Natural killer cell (primary cell): ENCODE measurements at places on chromosomes 13 and 19.

DNA sequence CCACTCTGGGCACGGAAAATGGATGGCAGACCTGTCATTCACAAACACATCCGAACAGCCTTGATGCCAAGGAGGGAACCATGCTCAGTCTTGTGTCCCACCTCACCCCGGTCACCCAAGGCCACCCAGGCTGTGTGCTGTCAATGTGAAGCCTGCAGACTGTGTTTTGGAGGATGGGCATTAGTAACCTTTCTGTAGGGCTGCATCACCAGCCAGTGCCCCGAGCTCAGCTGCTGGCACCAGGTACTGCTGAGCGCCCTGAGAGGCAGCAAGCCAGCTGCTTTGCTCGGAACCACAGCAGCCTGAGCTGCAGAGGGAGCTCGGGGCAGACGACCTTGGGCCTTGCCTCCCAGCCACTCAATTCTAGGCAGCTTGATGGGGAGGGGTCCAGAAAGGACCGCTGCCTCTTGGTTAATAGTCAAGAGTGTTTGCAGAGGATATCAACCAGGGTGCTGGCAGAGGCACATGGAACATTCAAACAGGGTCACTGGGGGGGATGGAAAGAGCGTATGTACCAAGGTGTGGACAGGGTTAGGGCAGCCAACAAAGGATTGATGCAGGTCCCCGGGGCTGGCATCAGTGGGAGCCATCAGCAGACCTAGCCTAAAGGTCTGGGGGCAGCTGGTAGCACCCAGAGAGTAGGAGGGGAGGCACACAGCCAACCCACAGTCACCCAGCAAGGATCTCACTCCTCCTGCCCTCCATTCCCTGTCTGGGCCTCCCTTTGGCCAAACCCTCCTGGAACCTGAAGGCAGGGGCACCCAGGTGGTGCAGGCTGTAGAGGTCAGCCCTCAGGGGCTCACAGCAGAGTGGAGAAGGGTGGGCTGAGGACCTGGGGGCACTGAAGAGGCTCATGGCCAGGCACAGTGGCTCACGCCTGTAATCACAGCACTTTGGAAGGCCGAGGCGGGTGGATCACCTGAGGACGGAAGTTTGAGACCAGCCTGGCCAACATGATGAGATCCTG is 8.1 kb downstream of the VSTM2B start:
- peak; percentile 5 for DNase-seq

GRCh38 chr13:44259045-44260027 is 114.3 kb upstream of the SERP2 start:
- peak; percentile 65 for DNase-seq

- DNase-seq: no peak
Measured at GRCh38 chr19:38805180-38805579, 7.6 kb downstream of the LGALS4 start.

DNA sequence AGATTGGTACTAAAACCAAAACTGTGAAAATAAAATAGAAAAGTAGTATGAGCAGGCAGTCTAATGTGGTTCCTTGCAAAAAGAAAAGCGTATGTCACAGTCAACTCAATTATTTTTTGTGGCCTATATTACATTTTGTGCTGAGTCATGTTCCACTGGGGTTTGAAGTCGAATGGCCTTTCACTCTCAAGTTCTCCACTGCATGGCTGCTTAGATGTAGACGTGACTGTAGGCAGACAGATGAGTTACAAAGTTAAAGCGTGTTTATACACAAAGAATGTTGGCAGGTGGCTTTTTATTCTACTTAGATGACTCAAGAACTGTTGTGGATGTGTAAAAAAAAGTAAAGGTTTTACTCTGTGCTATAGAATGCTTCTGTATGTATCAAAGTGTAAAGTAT is 133.9 kb downstream of the SLITRK6 start:
- DNase-seq: no peak

DNA sequence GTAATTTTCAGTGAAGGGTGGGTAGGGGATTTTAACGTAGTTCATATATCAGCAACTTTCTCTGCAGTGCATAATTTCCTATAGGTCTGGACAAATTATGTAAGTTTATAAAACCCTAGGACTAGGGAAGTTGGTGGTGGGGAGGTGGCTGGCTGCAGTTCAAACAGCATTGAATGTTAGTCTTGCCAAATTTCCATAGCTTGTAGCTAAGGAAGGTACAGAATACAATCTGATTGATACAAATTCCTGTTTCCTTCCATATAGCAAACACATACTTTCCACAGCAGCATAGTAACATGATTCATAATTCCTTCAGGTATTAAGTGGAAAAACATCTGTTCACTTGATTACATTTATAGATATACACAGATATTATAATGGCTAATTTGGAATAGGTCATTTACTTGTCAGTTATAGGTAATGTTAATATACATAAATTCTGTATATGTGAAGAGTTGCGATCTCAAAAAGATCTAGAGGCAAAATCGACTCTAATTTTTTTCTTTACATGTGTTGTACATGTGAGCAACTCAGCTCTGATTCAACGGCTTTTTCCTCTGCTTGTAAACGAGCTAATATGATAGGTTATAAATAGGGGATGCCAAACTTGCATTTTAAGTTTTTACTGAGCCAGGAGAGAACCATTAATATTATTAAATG is 233.4 kb upstream of the CSNK1A1L start:
- DNase-seq: no peak

DNA sequence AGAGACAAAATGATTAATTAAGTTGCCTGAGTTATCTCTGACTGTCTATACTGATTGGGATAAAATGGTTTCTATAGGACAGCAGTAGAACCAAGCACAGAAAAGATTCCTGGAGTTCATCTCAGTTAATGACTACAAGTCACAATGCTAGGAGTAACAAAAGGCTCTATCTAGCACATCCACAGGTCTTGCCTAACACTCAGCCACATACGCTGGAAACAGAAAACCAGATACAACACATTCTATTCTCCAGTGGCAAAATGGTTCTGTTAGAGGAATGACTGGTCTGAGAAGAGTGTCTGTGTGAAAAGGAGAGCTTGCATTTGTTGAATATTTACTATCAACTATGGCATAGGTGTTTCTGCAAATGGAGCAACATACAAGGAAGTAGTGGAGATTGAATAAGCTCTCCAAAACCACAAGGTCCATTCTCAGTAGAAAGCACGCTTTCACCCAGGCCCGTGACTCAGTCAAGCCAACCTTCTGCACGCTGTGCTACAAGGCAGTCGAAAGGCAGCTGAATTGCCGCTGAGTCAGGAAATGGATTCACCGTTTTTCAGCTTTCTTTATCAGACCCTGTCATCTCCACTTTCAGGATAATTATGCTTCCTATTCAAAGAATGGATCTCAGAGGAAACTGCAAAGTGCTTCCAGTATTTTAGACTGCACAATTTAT is 761.5 kb downstream of the EFNB2 start:
- no peak for DNase-seq

DNA sequence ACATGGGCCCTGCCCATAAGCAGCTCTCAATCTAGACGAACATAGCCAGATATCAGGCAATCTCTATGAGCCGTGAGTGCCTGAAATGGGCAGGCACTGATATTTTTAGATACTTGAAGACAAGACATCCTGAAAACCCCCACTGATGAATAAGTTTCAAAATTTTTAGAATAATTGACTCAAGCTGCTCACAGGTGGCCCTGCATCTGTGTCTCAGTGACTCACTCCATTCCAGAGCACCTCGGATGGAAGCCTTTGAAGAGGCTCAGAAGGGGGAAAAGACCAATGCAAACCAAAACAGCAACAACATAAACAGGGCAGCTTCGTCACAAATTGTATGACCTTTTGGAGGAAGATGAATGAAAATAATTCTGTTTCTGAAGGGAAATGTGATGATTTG is 42.8 kb upstream of the SLC46A3 start:
- DNase-seq: no peak

DNA sequence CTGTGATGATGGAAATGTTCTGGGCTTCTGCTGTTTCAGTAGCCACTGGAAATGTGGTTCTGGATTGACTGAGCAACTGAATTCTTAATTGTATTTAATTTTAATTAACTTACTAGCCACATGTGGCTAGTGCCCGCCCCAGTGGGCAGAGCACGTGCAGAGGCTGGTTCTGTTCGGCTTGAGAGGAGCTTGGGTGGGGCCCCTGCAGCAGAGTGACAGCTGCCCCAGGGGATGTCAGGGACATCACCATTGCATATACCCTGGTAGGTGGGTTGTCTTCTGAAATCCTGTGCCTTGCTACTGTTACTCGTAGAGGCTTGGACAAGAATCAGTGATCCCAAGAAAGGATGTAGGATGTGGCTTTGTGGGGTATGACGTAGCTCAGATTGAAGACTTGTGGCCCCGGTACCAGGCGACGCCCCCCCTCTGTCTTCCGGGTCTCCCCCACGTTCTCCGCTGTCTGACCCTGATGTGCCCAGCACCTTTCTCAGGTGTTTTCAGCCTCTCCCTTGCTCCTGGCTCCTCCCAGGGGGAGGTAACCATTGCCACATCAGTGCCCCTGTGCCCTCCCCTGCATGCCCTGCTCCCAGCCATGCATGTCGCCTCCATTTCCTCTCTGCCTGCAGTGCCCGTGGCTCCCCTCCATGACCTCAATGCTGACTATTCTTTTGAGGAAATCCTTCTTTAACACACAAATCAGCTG is 102.6 kb upstream of the RNF113B start:
- no peak for DNase-seq

DNA sequence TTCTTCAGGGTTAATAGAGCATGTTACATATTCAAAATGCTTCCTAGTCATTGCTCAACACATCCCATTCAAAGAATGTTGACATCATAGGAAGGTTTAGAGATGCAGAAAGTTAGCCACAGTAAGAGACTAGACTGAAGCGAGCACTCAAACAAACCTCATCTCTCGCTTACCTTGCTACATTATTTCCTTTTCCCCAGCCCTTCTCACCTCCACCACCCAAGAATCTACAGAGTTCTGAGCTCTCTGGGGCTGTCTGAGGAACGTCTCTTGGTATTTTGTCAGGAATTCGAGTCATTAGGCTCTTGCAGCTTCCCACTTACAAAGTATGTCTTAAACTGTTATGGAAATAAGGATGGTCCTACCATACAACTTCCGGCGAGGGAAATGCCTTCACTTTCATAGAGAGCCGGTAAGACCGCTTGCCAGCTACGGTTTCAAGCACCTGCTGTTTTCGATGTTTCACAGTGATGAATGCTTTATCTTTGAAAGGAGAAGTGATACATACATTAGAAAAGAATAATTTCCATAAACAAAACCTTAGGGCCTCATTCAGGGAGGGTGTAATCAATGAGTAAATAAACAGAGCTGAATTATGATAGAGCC is 65.1 kb downstream of the FLT1 start:
- DNase-seq: no peak

- no peak for DNase-seq
Measured at GRCh38 chr19:2374808-2375207, 14.7 kb downstream of the TMPRSS9 start.

- no peak for DNase-seq
Measured at GRCh38 chr19:57302020-57302465, 18.2 kb upstream of the ZNF543 start.

GRCh38 chr13:75473468-75473867 is 8.5 kb downstream of the TBC1D4 start:
- no peak for DNase-seq

- DNase-seq: peak; percentile 26
Measured at GRCh38 chr19:3687393-3687773, 12.9 kb downstream of the PIP5K1C start.

- no peak for DNase-seq
Measured at GRCh38 chr13:44660050-44660449, 83.9 kb upstream of the TSC22D1 start.

DNA sequence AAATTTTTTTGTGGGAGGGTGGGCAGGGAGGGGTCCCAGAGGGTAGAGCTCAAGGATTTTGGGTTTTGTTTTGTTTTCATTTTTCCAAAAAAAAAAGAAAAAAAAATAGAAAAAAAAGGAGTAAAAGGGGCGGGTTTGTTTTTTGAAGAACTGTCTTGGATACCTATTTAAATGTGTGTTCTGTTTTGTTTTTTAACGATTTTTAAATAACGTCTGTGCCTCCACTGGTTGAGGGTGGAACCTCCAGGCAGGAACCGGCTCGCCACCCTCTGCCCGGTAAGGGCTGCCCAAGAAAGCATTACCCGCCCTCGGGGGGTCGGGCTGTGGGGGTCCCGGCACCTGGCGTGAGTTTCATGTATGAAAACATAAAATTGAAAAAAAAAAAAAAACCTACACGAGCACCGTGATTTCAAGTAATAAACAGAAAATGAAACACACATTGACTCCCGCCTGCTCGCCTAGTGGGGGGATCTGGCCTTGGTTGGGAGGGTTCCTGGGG is 10.4 kb downstream of the MIDN start:
- DNase-seq: no peak

GRCh38 chr13:46022481-46022880 is 30.1 kb downstream of the ZC3H13 start:
- DNase-seq: no peak

DNA sequence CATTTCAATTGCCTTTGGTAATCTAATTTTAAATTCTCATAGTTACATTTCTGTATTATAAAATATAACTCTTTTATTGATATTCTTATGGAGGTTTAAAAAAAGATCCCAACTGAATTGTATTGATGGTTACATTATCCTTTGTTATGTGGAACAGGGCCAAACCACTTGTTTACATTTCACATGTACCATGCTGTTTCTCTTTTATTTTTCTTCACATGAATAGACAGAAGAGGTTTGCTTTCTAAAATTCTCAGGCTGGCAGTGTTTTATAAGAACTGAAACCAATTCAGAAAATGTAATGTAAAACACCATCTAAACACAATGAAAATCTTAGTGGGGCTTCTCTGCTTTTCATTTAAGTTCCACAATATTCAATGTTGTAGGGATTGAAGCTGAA is 122.5 kb downstream of the GPC5 start:
- no peak for DNase-seq

- no peak for DNase-seq
Measured at GRCh38 chr13:73074014-73074413, 15.2 kb downstream of the KLF5 start.

- DNase-seq: no peak
Measured at GRCh38 chr13:56718791-56719190, 421.9 kb upstream of the PRR20A start.

DNA sequence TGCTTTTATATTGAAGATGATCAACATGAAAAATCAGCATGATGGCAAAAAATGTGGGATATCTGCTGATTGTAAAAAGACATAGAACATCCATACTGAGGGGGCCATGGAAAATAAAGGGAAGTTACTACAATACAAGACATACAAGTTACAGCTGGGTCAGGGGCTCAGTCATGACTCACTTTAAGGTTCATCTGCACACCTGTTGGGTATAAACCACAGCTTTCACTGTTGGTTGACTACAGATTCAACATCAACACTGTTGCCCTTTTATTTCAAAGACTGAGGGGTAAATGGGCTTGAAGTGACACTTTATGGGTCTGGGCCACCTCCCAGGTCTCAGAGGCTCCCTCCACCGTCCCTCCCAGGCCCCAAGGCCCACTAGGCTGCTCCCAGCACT is 98.1 kb upstream of the IRS2 start:
- no peak for DNase-seq

- DNase-seq: no peak
Measured at GRCh38 chr19:6073858-6074708, 36.2 kb downstream of the RFX2 start.

GRCh38 chr13:91369441-91369831 is 21.9 kb downstream of the MIR17HG start:
- no peak for DNase-seq

GRCh38 chr19:6267552-6268381 is 12.0 kb downstream of the MLLT1 start:
- DNase-seq: no peak

GRCh38 chr13:53121919-53122318 is 93.3 kb downstream of the OLFM4 start:
- DNase-seq: no peak

GRCh38 chr13:20974981-20975585 is 72.5 kb upstream of the XPO4 start:
- no peak for DNase-seq

GRCh38 chr19:38352611-38353010 is 17.0 kb downstream of the CATSPERG start:
- no peak for DNase-seq
